Thoracic aorta (tissue), 2 donors: ENCODE measurements at places on chromosomes 12 and 14. TPM values are rescaled to one million over a fixed set of nuclear protein-coding genes. Genes with fewer than 3 reads are reported as not detected.

PTHLH gene
- total RNA-seq: 5.6 TPM

RNF41 gene
- 76.5 TPM for total RNA-seq

CLEC4D gene
- total RNA-seq: 0.63 TPM

MORN3 gene
- not detected for total RNA-seq

BHLHE41 gene
- total RNA-seq: 7.5 TPM

INHBC gene
- not detected for total RNA-seq

CHPT1 gene
- 64.2 TPM for total RNA-seq

B3GNT4 gene
- 2.4 TPM for total RNA-seq

NTS gene
- not detected for total RNA-seq

FGFR1OP2 gene
- 123 TPM for total RNA-seq
